ENCODE measurements at places on chromosomes 7 and 10. TPM values are rescaled to one million over a fixed set of nuclear protein-coding genes. Genes with fewer than 3 reads are reported as not detected.

GRCh38 chr10:102720337-102720736 is 5.9 kb downstream of the SFXN2 start:
- no peaks in the 10 kb centered on the region for H3K36me3 ChIP-seq
- H3K4me3 ChIP-seq = no peak overlapping the region
- peaks cover 12% of the 10 kb centered on the region for H3K4me1 ChIP-seq

The OGDHL gene
- total RNA-seq = 35.4 TPM

DNA sequence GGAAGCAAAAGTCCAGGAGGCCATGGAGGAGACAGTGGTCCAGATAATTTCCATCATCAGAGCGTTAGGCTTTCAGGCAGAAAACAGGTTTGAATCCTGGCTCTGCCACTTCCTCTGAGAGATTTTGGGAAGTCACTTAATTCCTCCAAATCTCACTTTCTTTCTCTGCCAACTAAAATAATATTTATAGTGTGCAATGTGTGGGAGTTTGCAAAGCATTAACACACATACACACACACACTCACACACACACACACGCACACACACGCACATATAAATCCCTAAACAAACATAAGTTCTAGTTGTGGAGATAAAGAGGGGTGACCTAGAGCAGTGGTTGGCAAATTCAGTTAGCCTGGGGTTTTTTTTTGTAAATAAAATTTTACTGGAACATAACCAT is 84.8 kb downstream of the TRIL start:
- H3K27me3 ChIP-seq = no peaks in the 10 kb centered on the region
- no peak for DNase-seq
- H3K4me3 ChIP-seq = no peak overlapping the region
- no peak overlapping the region for H3K27ac ChIP-seq
- H3K36me3 ChIP-seq = no peaks in the 10 kb centered on the region

The INTS1 gene
- 132 TPM for total RNA-seq

- H3K4me1 ChIP-seq = peaks cover 17% of the 10 kb centered on the region
- no peaks in the 10 kb centered on the region for H3K27me3 ChIP-seq
- DNase-seq = no peak
- no peak overlapping the region for H3K4me3 ChIP-seq
- no peak overlapping the region for H3K27ac ChIP-seq
These were observed 85.2 kb downstream of the RTKN2 start for GRCh38 chr10:62183442-62183841.

- H3K36me3 ChIP-seq = no peaks in the 10 kb centered on the region
- H3K27ac ChIP-seq = no peak overlapping the region
- no peak overlapping the region for H3K4me3 ChIP-seq
- H3K27me3 ChIP-seq = no peaks in the 10 kb centered on the region
These were observed 452.7 kb downstream of the DPP6 start for GRCh38 chr7:154504918-154505317.

DNA sequence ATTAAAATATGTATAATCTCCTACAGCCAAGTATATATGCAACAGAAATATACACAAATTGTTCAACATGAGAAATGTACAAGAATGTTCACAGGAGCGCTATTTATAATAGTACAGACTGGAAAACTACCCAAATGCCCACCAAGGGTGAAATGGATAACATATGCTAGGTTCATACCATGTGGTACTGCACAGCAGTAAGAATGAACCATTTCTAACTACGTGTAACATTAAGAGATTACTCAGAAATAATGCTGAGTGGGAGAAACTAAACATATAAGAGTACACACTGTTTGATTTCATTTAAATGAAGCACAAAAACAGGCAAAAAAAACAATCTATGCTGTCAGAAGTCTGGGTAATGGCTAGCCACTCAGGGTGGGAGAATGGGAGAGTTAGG is 45.8 kb downstream of the RNLS start:
- no peak overlapping the region for H3K4me3 ChIP-seq
- H3K27ac ChIP-seq = no peak overlapping the region
- H3K36me3 ChIP-seq = no peaks in the 10 kb centered on the region
- no peaks in the 10 kb centered on the region for H3K4me1 ChIP-seq
- no peak for DNase-seq
- no peaks in the 10 kb centered on the region for H3K27me3 ChIP-seq

- no peaks in the 10 kb centered on the region for H3K4me1 ChIP-seq
- H3K36me3 ChIP-seq = no peaks in the 10 kb centered on the region
- no peak for DNase-seq
- no peak overlapping the region for H3K4me3 ChIP-seq
- no peaks in the 10 kb centered on the region for H3K27me3 ChIP-seq
- no peak overlapping the region for H3K27ac ChIP-seq
These were observed 526.6 kb downstream of the SORCS1 start for GRCh38 chr10:106637873-106638272.

DNA sequence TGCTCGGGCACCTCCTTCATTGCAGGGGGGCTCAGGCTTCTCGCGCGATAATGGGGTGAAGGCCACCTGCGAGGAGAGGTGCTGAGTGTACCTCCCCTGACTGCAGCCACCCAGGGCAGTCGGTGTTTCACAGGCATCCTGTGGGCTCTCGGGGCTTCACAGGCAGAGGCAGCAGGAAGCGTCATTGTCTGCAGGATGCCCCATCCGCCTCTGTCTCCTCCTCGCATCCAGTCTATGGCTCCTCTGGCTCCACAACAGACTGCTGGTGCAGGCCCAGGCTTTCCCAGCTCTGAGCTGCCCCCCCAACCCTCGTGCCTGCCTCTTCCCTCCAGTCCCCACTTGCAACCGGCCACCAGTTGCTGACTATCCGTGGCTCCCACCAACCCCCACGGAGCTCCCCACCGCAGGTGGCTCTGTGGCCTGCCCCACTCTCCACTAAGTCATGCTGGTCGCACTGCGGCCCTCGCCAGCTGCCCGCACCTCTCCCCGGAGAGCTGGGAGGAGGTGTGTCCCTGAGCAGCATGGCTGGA is 36.5 kb downstream of the CAMK2B start:
- H3K27me3 ChIP-seq = no peaks in the 10 kb centered on the region
- peaks cover 6% of the 10 kb centered on the region for H3K4me1 ChIP-seq
- H3K27ac ChIP-seq = no peak overlapping the region
- DNase-seq = no peak

DNA sequence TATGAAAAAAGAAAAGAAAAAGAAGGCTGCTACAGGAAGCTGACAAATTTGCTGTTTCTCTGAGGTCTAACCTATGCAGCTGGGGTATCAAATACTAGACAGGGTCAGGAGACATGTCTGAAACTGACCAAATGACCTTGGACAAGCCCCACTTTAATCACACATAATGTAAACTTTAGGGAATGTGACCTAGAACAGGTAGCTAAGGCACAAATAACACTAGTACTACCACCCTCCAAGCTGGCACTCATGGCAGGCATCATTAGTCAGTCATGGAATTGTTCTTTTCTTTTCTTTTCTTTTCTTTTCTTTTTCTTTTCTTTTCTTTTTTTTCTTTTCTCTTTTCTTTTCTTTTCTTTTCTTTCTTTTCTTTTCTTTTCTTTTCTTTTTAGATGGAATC is 250.4 kb downstream of the KCNMA1 start:
- no peak overlapping the region for H3K4me3 ChIP-seq
- H3K27me3 ChIP-seq = peaks cover 9% of the 10 kb centered on the region
- H3K36me3 ChIP-seq = no peaks in the 10 kb centered on the region
- no peak overlapping the region for H3K27ac ChIP-seq

The PPP1R17 gene
- not detected for total RNA-seq

DNA sequence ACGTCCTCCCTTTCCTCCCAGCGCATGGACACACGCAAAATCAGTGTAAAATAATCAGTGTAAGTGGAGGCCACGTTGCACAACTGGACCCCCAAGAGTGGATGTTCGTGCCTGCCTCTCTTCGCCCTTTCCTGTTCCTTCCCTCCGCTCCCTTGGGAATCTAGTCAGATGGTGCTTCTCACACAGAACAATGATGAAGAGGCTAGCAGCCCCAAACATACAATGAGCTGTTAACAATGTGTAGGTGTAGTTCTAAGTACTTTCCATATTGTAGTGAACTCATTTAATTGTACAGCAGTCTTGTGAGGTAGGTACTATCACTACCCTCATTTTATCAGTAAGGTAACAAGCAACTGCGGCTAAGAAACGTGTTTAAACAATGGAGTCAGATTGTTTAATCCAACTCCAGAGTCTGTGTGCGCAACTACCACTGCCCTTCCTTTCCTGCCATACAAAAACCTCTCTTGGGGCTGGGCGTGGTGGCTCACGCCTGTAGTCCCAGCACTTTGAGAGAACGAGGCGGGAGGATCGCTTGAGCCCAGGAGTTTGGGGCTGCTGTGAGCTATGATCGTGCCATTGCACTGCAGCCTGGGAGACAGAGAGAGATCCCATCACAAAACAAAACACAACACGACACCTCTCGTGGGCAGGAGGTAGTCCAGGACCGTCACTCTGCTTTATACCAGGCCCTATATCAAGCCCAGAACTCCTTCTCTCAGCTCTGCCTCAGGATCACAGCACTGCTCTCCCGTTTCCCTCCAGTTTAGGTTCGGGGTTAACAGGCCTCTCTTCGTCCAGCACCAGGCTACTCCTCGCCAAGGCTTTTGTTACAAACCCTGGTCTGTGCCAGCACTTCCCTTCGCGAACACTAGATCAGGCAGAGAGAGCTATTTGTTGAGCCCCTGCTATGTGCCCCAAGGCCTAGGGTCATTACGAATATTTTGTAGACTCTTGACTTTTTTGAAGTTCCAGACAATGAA is 1.1 kb downstream of the FKBP9 start:
- no peaks in the 10 kb centered on the region for H3K27me3 ChIP-seq
- peak overlapping the region; percentile 73 for H3K4me3 ChIP-seq
- H3K36me3 ChIP-seq = no peaks in the 10 kb centered on the region
- peak; percentile 84 for DNase-seq
- H3K4me1 ChIP-seq = no peaks in the 10 kb centered on the region
- no peak overlapping the region for H3K27ac ChIP-seq

The ALOX5 gene
- 1.4 TPM for total RNA-seq

- H3K36me3 ChIP-seq = no peaks in the 10 kb centered on the region
- H3K27me3 ChIP-seq = no peaks in the 10 kb centered on the region
- no peak overlapping the region for H3K27ac ChIP-seq
- DNase-seq = no peak
- H3K4me1 ChIP-seq = peaks cover 7% of the 10 kb centered on the region
- H3K4me3 ChIP-seq = no peak overlapping the region
These were observed 353.6 kb downstream of the PTEN start for GRCh38 chr10:88216976-88217375.

The VENTX gene
- total RNA-seq = not detected

- no peaks in the 10 kb centered on the region for H3K36me3 ChIP-seq
- DNase-seq = peak; percentile 83
- no peaks in the 10 kb centered on the region for H3K4me1 ChIP-seq
These were observed at the start of gene CYTH3 for GRCh38 chr7:6272481-6273323. TSS of gene CYTH3 (minus strand) at chr7:6272624. CDS start at chr7:6272507, 117 bp downstream.

The MAT1A gene
- total RNA-seq = 5.1 TPM

The KDM7A gene
- total RNA-seq = 7.5 TPM

GRCh38 chr10:7485244-7485556 is 74.4 kb upstream of the SFMBT2 start:
- no peaks in the 10 kb centered on the region for H3K36me3 ChIP-seq
- H3K4me3 ChIP-seq = no peak overlapping the region
- no peak for DNase-seq
- no peaks in the 10 kb centered on the region for H3K27me3 ChIP-seq

DNA sequence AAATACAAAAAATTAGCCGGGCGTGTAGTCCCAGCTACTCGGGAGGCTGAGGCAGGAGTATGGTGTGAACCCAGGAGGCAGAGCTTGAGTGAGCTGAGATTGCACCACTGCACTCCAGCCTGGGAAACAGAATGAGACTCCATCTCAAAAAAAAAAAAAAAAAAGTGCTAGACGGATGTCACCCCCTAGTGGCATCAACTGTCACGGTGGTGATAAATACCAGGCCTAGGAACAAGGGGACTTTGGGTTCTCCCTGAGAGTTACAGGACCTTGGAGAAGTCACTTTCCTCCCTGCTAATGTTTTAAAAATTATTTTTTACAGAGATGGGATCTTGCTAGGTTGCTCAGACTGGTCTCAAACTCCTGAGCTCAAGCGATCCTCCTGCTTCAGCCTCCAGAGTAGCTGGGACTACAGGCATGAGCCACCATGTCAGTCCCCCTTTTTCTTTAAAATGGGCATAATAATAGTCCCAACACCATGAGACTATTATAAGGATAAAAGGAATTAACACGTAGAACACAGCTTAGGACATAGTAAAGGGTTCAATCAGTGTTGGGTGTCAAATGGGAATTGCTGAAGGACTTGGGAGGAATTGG is 2.6 kb upstream of the TMEM130 start:
- DNase-seq = no peak
- H3K27ac ChIP-seq = no peak overlapping the region
- no peaks in the 10 kb centered on the region for H3K4me1 ChIP-seq
- H3K4me3 ChIP-seq = no peak overlapping the region
- peaks cover 42% of the 10 kb centered on the region for H3K27me3 ChIP-seq
- no peaks in the 10 kb centered on the region for H3K36me3 ChIP-seq

All from cardiac muscle cell (in vitro differentiated cells and primary cell).